ENCODE measurements at places on chromosomes 4 and X. TPM values are rescaled to one million over a fixed set of nuclear protein-coding genes. Genes with fewer than 3 reads are reported as not detected.

DNA sequence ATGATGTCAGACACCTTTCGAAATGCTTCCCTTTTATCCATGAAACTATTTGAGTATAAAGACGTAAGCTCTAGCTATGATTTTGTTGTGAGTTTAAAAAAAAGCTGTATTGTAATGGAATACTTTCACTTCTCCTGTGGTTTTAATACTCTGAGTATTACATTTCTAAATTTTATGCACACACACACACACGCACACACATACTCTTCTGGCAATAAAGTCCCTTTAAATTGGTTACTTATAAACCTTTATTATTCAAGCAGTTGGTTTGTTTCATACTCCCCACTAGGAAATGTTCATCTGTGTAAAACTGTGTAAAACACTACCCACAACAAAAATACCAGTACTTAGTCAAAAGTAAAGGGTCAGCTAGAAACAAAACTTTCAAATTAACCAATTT is 18.2 kb downstream of the VAMP7 start:
- peaks cover 37% of the 10 kb centered on the region for H3K36me3 ChIP-seq
- no peak overlapping the region for H3K27ac ChIP-seq
- no peak overlapping the region for H3K4me3 ChIP-seq
- H3K4me1 ChIP-seq, result no peaks in the 10 kb centered on the region
- no peak for DNase-seq

The SERTM2 gene
- total RNA-seq, result not detected

DNA sequence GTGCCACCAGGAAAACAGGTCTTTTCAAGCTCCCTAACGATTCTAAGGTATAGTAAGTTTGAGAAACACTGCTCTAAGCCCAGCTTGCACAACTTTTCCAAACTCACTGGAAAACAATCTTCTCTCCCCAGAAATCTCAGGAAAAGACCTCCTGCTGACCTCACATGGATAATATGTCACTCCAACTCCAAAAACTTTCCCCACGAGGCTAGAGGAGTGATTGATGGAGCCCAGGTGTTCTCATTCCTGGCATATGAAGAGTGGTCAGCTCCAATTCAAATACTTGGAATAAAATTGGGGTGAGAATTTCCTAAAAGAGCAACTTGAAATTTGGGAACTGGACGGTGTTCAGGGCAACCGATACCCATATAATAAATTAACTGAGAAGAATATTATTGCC is 299.9 kb downstream of the PPP4R3C start:
- H3K27me3 ChIP-seq, result no peaks in the 10 kb centered on the region
- H3K27ac ChIP-seq, result no peak overlapping the region
- H3K36me3 ChIP-seq, result no peaks in the 10 kb centered on the region
- no peak overlapping the region for H3K4me3 ChIP-seq

- no peak overlapping the region for H3K4me3 ChIP-seq
- DNase-seq, result no peak
- no peaks in the 10 kb centered on the region for H3K27me3 ChIP-seq
- peak overlapping the region; percentile 48 for H3K27ac ChIP-seq
- no peaks in the 10 kb centered on the region for H3K36me3 ChIP-seq
These were observed 17.1 kb upstream of the CD40LG start for GRCh38 chrX:136630881-136631280.

DNA sequence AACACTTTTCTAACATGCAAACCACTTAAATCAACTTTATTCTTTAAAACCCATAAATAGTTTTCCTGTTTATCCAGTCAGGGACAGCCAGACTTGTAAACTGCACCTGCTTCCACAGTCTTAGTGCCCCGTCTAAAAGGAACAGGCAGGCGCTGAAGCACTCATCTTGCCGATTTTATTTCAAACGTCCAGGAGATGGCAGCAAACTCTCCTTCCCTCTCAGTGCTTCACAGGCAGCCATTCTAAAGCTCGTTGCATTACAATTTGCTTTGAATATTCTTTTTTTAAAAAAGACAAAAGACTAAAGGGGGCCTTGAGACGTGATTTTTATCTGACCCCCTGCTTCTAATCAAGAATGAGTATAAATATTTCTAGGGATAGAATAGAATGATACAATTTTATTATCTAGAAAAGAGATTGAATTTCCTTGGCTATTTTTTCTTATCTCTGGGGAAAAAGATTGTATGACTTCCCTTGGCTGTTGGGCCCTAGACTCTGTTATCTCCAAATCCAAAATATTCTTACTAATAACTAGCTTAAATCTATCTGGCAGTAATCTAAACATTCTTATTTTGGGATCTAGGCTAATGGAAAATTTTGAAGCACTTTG is 93.6 kb upstream of the MYOZ2 start:
- no peaks in the 10 kb centered on the region for H3K27me3 ChIP-seq
- H3K36me3 ChIP-seq, result no peaks in the 10 kb centered on the region
- H3K27ac ChIP-seq, result no peak overlapping the region
- H3K4me3 ChIP-seq, result no peak overlapping the region
- no peaks in the 10 kb centered on the region for H3K4me1 ChIP-seq

- no peak overlapping the region for H3K4me3 ChIP-seq
- H3K27me3 ChIP-seq, result no peaks in the 10 kb centered on the region
- no peaks in the 10 kb centered on the region for H3K36me3 ChIP-seq
- no peak overlapping the region for H3K27ac ChIP-seq
These were observed 98.5 kb upstream of the CTSO start for GRCh38 chr4:156052116-156052515.

- no peak overlapping the region for H3K4me3 ChIP-seq
- DNase-seq, result no peak
- H3K36me3 ChIP-seq, result no peaks in the 10 kb centered on the region
- no peaks in the 10 kb centered on the region for H3K27me3 ChIP-seq
- H3K27ac ChIP-seq, result no peak overlapping the region
These were observed 346.4 kb downstream of the ZNF674 start for GRCh38 chrX:46198858-46199257.

GRCh38 chrX:85084770-85085393 is 81.2 kb downstream of the APOOL start:
- no peak overlapping the region for H3K27ac ChIP-seq
- H3K4me3 ChIP-seq, result no peak overlapping the region
- no peaks in the 10 kb centered on the region for H3K4me1 ChIP-seq
- H3K36me3 ChIP-seq, result peaks cover 2% of the 10 kb centered on the region
- DNase-seq, result peak; percentile 3
- no peaks in the 10 kb centered on the region for H3K27me3 ChIP-seq
